ENCODE measurements at places on chromosomes 6 and 20.

- no peak for DNase-seq
These were observed 69.9 kb downstream of the AKAP12 start for GRCh38 chr6:151309619-151310018.

DNA sequence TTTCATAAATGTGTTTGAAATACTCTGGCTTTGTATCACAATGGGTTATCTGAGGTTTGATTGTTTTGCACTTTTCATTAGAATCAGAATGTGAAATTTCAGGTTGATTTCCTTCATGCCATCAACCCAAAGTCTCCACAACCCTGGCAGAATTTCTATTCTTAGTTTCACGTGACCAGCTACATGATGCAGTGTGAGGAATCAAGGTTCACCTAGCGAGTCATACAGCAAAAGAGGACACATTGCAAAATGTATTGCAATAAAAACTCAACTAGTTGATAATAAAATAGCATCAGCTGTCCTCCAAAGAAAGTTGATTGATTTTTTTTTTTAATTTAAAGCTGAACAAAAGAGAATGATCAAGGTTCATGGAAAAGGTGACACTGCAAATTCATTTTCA is 2.2 kb downstream of the HAO1 start:
- DNase-seq: no peak

- no peak for DNase-seq
These were observed 54.1 kb downstream of the WASF1 start for GRCh38 chr6:110125361-110125760.

- DNase-seq: no peak
These were observed 806.6 kb downstream of the C6orf118 start for GRCh38 chr6:164502833-164503232.

DNA sequence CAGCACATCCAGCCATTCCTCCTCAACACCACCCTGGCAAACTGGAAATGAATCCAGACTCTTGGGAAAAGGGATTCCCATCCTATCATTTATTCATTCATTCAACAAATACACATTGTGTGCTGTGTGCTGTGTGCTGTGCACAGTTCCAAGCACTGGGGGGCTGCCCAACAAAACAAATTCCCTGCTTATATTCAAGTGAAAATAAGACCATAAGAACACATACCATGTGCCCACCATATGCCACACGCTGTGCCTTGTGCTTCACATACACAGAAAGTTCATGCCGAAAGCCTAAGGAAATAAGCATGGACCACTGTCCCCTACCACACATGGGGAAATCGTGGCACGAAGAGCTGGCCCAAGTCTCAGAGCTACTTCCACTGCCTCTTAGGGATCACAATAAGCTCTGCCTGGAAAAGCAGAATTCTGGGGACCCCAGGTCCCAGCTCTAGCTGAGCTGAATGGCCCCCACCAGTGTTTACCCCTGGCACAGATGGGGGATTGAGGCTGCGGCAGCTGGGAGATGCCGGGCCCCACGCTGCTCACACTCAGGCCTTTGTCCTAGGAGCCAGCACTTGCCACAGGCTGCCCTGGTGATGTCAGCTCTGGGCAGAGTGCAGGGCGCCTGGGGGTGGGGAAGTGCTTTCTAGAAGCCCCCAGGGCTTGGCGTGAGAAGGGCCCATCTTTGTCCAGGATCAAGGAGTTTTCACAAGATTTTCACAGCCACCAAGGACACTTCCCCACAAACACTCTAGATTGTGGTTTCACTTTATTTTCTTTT is 99.6 kb downstream of the PREX1 start:
- no peak for DNase-seq

DNA sequence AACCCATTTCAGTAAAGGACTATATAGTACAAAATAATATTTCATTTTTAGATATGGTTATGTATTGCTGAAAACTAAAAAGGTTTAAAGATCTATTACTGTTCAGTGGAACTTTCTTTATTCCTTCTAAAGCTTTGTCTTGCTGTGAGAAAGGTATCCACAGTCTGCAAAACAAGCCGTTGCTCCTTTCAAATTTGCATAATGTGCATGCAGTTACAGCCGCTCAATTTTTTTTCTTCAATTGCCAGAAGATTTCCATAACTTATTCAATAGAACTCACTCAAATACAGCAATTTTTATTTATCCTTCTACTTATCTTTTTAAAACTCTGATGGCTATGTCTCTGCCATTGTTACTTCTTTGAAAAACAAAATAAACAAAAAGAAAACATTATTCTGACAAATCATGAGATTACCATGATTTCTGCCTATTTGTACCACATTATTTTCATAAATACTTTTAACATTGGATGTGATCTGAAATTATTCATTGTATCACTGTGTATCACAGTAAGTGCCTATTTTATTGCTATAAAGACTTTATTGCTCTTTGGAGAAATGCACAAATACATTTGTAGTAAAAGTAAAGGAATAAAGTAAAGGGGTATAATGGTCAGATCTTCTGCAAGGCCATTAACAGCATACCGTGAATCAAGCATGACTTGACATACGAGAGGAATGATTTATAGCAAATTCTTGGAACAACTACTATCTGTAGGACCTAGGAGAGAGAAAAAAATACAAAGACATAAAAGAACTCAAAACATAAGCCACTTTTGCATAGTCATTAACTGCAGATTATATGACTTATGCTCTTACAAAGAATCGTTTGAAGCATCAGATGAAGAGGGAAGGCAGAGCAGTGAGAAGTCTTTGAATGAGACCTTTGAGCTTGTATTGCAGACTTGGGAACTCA is 29.6 kb upstream of the HBS1L start:
- DNase-seq: no peak

DNA sequence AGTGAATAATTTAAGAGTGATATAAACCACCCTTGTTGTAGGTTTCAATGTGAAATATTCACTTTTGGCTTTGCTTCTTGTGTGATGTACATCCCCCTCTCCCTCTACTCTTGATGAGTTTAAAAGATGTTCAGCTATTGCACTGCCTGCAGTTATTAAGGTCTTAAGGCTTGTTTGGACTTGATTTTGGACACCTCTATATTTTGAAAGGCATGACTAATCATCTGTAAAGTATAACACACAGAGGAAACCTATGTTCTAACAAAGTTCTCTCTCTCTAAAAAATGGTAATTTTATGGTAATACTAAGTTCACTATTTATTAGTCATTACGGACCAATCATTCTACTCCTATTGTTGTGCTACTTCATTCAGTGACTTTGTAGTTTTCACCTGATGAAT is 1719.9 kb downstream of the GRIK2 start:
- no peak for DNase-seq

GRCh38 chr6:116577486-116577885 is 6.2 kb downstream of the RWDD1 start:
- no peak for DNase-seq

GRCh38 chr6:43891072-43891870 is 121.3 kb downstream of the VEGFA start:
- no peak for DNase-seq

DNA sequence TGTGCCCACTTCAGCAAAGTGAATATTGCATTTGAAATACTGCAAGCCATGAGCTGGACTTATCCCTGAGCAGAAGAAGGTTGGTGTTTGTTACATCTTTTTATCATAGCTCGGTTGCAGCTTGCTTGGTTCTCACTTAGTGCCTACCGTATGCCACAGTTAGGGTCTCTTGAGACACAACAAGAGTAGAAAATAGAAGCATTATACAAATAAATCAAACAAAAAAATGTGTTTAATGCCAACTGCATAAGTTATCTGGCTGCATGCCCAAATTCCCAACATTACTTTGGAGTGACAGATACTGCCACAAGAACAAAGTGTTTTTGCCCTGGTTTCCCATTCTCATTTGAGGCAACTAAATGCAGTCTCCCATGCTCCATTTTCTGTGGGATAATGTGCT is 53.9 kb upstream of the LAMP5 start:
- no peak for DNase-seq

Measured in hematopoietic multipotent progenitor cell treated with erythropoietin and hydrocortisone succinate and interleukin-3 and kit ligand, for 15 days (in vitro differentiated cells).